ENCODE measurements at places on chromosomes 2 and 18. TPM values are rescaled to one million over a fixed set of nuclear protein-coding genes. Genes with fewer than 3 reads are reported as not detected.

Gene TMEM178A
- total RNA-seq, result 0.29 TPM

Gene SCYGR4
- not detected for total RNA-seq

Gene PUM2
- total RNA-seq, result 42.2 TPM

Gene CRYBA2
- not detected for total RNA-seq

Gene AKAIN1
- not detected for total RNA-seq

Gene IL36B
- 1.5 TPM for total RNA-seq

Gene RAD51AP2
- 0.04 TPM for total RNA-seq

Gene MAPK4
- 3.1 TPM for total RNA-seq

Gene CCDC68
- total RNA-seq, result 2.6 TPM

Gene NR4A2
- total RNA-seq, result 1.3 TPM

Gene SLC38A11
- 0.47 TPM for total RNA-seq

Gene EIF5B
- total RNA-seq, result 40.7 TPM

Gene GCKR
- 0.44 TPM for total RNA-seq

Gene ALLC
- not detected for total RNA-seq

Gene COL6A3
- 62.6 TPM for total RNA-seq

Gene AFF3
- total RNA-seq, result 1.2 TPM

Gene ANKRD62
- under 0.01 TPM for total RNA-seq

Gene OBSL1
- total RNA-seq, result 11.4 TPM

Gene CYP26B1
- 0.62 TPM for total RNA-seq

Gene MAP3K20
- 7.2 TPM for total RNA-seq

Gene CLEC4F
- not detected for total RNA-seq

Gene ZNF396
- total RNA-seq, result 0.18 TPM

Gene PFN4
- total RNA-seq, result not detected

Gene FIGN
- 1.6 TPM for total RNA-seq

Gene UPP2
- not detected for total RNA-seq

Gene GPR45
- not detected for total RNA-seq

Gene SLC30A3
- total RNA-seq, result not detected

Gene LIMS3
- total RNA-seq, result not detected

Gene SEPTIN10
- total RNA-seq, result 87.0 TPM

Gene TUBA4B
- total RNA-seq, result not detected

Gene ABCG8
- not detected for total RNA-seq

Gene ZAP70
- total RNA-seq, result 2.2 TPM

Gene TMEM17
- 2.9 TPM for total RNA-seq

Gene C2orf80
- total RNA-seq, result not detected

Gene REG3A
- not detected for total RNA-seq

Gene ATP8B1
- total RNA-seq, result 37.8 TPM

Gene C18orf54
- total RNA-seq, result 1.7 TPM

Gene IL18R1
- 1.3 TPM for total RNA-seq

Gene GREB1
- total RNA-seq, result 1.7 TPM

Gene DAW1
- total RNA-seq, result not detected

Gene MEP1B
- not detected for total RNA-seq

Gene CARF
- 3.9 TPM for total RNA-seq

Gene TDRD15
- 0.34 TPM for total RNA-seq

Gene DSG4
- total RNA-seq, result not detected

Gene ANKRD44
- 17.9 TPM for total RNA-seq
